ENCODE measurements at places on chromosomes 12 and 14.

GRCh38 chr12:96350982-96351381 is 49.3 kb downstream of the CDK17 start:
- peak; percentile 46 for ATAC-seq

DNA sequence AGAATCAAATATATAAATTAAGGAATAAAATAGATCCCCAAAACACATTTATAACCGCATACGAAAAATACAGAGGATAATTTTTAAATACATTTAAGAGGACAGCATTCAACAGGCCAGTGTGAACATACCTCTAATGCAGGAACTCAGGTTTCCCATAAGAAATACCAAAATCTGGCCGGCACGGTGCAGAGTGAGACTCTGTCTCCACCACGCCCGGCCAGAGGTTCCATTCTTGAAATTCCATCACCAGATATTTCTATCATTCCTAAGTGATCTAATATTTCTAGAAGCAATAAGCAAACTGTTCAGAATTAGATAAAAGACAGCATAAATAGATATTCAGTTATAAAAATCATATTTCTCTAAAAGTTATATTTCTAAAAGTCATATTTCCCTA is 30.2 kb upstream of the OASL start:
- ATAC-seq, result no peak

DNA sequence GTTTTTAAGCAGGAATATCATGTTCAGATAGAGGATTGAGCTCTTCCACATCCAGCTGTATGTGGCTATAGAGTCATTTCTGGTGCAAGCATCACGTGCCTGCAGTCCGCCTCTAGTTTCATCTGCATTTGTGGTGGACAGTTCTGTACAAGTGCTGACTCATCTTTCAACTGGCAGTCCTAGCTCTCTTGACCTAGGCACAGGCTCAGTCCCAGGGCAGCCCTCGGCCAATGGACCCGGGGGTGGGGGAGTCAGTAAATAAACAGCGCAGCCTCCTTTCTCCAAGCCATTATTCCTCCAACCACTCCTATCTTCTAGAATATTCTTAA is 41.8 kb upstream of the FRMD6 start:
- no peak for ATAC-seq

GRCh38 chr12:144650-145284 is 69.2 kb downstream of the SLC6A12 start:
- ATAC-seq, result no peak

All from gastroesophageal sphincter (tissue), 4 donors.